ENCODE measurements at places on chromosomes 5 and 9.

DNA sequence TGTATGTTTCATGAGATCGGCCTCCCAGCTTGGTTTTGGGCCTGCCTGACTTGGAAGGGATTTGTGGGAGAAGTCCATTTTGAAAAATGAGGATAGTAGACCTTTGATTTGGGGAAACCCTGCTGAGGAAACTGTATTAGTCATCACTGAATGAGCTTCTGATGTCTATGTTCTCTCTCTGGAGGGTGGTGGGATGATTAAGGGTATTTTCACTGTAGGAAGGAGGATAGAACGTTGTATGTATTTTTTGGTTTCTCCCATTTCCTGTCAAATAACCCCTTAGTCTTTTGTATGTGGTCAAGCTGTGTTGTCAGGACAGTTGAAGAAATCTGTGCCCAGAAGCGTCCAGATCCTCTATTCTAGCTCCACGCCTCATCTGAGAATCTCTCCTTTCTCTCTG is 151.9 kb downstream of the INSYN2B start:
- DNase-seq, result no peak

DNA sequence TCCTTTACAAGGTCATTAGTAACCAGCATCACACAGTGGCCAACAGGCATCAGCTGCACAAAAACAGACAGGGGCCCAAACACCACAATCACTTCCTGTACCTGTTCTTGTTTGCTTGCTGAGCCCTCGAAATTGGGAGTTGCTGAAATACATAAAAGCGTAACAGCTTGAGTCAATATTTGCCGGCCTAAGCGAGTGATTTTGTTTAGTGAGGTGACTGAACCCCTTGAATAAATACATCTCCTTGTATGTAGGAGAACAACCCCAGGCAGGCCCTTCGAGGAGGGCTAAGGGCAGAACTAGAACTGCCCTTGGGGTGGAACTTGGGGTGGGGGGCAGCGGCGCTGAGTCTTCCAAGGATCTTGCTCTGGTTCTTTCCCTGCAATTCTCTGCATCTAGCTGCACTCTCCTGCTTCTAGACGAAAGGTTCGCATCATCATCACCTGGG is 502.5 kb downstream of the RASEF start:
- peak; percentile 0 for DNase-seq

- DNase-seq, result no peak
These were observed 1.9 kb downstream of the LRRC19 start for GRCh38 chr9:27003426-27004077.

- no peak for DNase-seq
These were observed 87.0 kb upstream of the ACTBL2 start for GRCh38 chr5:57569601-57570000.

GRCh38 chr5:93674138-93674537 is 67.3 kb downstream of the POU5F2 start:
- DNase-seq, result no peak

GRCh38 chr5:55427157-55427556 is 107.6 kb downstream of the PLPP1 start:
- no peak for DNase-seq

- DNase-seq, result no peak
These were observed 444.1 kb upstream of the TLE4 start for GRCh38 chr9:79127661-79128060.

GRCh38 chr5:122008061-122008460 is 46.3 kb downstream of the SRFBP1 start:
- no peak for DNase-seq

- DNase-seq, result no peak
These were observed 1058.0 kb downstream of the MAT2B start for GRCh38 chr5:164563370-164563769.

DNA sequence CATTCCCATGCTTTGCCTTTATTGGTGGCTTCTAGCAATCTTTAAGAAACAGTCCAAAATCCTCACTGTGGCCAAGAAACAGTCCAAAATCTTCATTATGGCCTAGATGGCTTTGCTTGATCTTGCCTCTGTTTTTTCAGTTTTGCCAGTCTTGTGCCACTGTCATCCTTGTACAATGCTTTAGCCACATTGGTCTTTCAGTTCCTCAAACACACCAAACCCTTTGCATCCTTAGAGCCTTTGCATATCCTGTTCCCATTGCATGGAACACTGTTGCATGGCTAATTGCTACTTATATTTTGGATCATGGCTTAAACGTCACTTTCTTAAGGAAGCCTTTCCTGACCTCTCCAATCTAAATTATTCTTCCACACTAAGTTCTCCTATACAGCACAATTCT is 22.1 kb downstream of the MRRF start:
- no peak for DNase-seq

GRCh38 chr5:96096724-96097123 is 135.1 kb upstream of the ELL2 start:
- no peak for DNase-seq
